Right lung (tissue), 10 donors: ENCODE measurements at places on chromosomes 2 and 18.
A peak's percentile ranks its signal among the peaks of the same experiment; 100 is the strongest.

GRCh38 chr2:240947607-240948006, 41.5 kb downstream of the CROCC2 start:
- DNase-seq = no peak

- DNase-seq = no peak
Observed at GRCh38 chr2:21461754-21462240, 338.0 kb downstream of the TDRD15 start.

GRCh38 chr2:102392942-102393341, 30.0 kb upstream of the IL18RAP start:
- DNase-seq = no peak

GRCh38 chr2:70043252-70043875, 43.9 kb upstream of the PCBP1 start:
- DNase-seq = no peak

GRCh38 chr2:173271825-173272224, 82.8 kb upstream of the CDCA7 start:
- no peak for DNase-seq

DNA sequence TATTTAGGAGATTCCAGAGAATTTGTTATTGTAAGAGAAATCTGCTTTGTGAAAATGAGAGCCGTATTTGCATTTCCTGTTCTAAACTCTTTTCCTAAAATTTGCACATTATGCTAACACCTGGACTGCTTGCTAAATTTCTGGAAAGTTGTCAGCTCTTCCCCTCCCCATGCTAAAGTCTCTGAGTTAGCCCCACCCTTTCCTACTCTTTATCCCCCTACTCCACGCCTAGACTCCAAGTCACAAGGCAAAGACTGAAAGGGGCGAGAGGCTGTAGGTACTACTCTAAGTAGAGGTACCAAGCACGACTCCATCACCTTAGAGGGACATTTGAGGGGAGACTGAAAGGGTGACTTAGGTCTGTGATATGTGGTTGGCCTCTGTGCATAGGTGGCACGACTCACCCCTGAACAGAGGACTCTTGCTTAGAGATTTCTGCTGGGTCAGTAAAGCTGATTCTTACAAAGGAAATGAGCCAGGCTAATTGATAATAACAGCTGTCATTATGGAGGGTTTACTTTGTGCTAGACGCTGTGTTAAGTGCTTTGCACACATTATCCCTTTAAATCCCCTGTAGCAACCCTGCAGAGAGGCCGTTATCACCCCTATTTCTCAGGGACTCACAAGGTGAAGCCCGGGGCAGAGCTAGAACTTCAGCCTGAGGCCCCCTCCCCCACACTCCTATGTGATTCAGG, 373.5 kb downstream of the EN1 start:
- no peak for DNase-seq

- DNase-seq = no peak
Observed at GRCh38 chr2:138823666-138824065, 43.5 kb upstream of the NXPH2 start.

DNA sequence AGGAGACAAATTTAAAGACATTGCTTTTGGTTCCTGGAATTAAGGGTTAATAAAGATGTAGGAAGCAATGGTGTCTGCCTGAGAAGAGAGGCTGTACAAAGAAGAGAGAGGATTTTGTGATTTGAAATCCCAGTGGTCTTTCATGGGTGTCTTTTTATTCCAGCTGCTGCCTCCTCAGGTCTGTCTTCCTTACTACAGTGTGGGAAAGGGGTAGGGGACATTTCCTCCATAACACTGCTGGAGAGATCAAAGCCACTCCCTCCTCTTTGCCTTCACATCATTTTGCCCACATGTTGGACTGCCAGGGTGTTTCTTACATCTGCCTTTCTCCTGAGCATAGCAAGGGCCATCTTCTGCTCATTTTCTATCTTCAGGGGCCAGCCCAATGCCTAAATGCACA, 348.5 kb downstream of the EN1 start:
- DNase-seq = no peak

GRCh38 chr2:119758881-119759450, 756 bp upstream of the PTPN4 start:
- no peak for DNase-seq

- no peak for DNase-seq
Observed at GRCh38 chr2:201194097-201194496, 11.2 kb downstream of the CASP10 start.

DNA sequence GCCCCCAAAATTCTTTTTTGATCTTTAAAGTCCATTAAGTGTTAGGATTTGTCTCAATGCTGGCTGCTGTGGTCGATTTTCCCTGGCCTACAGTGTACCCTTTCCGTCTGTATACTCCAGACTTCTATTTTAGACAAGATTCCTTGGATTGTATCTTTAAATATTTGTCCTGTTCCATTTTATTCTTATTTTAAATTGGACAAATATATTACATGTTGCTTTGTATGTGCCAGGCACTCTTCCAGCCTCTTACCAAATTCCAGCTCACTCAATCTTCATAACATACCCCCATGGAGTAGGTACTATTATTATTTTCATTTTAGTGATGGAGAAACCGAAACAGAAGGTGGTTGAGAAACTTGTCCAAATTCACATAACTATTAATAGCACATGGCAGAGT, 58.1 kb downstream of the VWA3B start:
- DNase-seq = no peak

DNA sequence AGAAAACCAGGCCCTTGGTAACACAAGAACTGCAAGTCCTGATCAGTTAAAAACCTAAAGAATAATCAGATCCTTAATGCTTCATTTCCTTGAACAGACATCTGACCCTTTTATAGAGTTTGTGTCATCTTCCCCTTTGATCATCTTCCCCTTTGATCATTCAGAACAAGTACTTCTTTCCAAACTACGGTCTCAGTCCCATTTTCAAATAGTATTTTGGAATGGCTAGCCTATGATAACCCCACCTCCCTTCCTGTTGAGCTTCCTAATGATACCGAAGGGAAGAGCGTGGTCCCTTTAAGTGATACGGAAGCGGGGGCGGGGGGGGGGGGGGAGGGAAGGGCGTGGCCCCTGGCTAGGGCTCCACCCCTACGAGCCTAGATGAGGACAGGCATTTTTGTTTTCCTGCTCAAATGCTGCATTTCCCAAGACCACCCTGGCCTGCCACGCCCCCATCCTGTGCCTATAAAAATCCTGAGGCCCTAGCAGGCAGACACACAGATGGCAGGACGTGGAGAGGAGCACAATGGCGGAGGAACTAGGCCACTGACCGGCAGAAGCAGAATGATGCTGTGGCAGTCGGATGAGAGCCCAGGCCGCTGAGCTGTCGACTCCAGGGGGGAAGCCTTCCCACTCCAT, 24.1 kb upstream of the CHRNA1 start:
- no peak for DNase-seq

GRCh38 chr18:228586-228985, 39.3 kb downstream of the THOC1 start:
- no peak for DNase-seq

DNA sequence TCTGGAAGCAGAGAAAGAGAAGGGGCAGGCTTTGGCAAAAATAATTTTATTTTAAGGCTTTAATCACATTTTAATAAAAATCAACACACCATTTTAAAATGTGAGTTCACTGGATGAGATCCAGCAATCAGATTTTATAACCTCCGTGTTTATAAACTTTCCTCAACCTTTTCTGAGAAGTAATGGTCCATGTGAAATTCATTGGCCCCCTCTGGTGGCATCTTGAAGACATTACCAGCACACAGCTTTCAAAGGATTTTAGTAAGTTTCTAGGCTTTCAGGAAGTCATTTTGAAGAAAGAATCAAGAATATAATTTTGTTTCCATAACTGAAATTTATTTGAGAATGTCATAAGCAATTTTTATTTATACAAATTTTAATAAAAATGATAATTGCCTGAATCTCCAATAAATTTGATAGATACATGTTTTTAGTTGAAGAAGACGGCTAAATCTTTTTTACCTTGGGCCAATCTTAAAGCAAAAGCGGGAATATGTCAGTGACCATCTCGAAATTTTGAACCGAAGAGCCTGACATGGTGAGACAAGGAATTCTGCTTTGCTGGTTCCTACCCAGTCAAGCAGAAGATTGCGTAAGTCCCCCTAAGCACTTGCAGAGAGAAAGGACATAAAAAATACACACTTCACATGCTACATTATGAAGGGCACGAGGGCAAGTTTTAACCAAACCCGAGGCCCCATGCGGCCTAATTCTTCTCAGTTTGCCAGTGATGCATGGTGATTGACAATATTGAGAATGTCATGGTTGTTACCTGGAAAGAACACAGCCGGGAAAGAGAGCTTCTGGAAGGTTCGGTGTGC, 128.4 kb upstream of the CBLN2 start:
- peak; percentile 6 for DNase-seq

DNA sequence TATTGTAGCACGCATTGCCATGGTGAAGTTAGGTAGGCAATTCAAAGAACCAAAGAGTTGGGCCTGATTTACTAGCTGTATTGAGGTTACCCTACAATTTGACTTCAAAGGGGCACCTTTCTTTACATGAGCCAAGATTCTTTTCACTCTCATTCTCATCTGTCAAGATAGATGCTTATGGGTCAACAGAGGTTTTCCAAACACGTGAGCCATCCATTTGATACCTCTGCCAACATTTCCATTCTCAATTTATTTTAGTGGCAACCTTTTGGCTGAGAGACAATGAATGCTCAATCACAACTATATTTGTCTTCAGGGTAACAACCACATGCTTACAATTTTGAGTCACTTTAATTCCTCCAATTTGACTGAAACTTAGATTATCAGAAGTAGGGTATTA, 370.6 kb upstream of the CDH20 start:
- no peak for DNase-seq

GRCh38 chr18:22447792-22448191, 30.1 kb upstream of the CTAGE1 start:
- DNase-seq = no peak

DNA sequence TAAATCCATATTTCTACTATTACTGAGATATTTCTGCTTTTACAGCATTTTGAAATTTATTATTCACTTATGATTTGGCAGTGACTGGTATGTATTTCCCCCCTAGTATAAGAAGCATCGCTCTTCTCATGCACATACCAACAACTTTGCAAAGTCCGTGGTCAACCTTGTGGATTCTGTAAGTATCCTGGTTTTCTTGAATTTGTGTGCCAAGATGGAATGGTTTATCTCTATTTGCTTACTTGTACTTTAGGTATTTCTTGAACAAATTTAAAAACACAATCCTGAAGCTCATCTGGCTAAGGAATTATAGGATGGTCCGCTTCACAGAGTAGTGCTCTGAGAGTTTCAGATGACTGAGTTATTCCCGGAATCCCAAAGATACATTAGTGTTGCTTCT, 85.0 kb upstream of the FAM237A start:
- no peak for DNase-seq

DNA sequence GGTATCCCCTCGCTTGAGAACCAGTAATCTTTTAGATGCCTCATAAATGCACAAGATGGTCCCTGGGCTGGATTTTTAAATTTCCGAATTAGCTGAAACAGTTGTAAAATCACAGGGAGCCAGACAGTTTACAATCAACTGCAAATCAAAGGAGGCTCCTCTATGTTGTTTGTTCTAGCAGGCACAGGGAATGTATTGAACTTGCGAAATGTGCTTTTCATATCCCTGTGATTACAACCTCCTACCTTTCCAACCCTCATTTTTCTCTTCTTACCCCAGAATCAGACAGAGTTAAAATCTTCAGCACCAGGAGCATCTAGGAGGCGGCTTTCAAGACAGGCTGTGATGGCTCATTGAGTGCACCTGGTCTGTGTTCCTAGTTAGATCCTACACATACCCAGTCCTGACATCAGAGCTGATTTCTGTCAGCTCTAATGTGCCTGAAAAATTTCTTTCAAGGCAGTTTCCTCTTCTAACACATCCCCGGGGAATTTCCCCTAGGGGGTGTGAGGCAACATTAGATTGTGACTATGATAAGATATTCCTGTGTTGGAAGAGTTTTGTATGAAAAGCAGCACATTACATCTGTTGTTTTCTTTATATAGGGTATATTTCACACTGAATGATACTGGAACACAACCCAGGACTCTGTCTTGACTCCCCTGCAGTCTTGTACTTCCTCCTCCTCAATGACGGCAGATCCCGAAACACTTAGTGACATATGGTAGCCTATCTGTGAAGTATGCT, 17.9 kb upstream of the CAVIN2 start:
- DNase-seq = no peak

GRCh38 chr2:191710411-191710900, 32.5 kb downstream of the NABP1 start:
- DNase-seq = no peak

DNA sequence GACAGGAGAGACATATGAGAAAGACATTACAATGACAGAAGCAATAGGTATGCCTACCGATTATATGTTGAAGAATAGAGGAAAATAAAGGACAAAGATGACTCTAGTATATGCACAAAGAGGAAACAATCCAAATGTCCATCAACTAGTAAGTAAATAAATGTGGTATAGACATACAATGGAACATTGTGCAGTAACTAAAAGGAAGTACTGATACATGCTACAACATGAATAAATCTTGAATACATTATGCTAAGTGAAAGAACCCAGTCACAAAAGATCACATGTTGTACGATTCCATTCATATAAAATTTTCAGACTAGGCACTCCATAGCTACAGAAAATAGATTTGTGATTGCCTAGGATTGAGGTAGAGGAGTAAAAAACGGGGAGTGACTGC, 28.5 kb upstream of the PGAP1 start:
- no peak for DNase-seq

GRCh38 chr18:9612215-9612830, 2.0 kb downstream of the PPP4R1 start:
- DNase-seq = peak; percentile 35

DNA sequence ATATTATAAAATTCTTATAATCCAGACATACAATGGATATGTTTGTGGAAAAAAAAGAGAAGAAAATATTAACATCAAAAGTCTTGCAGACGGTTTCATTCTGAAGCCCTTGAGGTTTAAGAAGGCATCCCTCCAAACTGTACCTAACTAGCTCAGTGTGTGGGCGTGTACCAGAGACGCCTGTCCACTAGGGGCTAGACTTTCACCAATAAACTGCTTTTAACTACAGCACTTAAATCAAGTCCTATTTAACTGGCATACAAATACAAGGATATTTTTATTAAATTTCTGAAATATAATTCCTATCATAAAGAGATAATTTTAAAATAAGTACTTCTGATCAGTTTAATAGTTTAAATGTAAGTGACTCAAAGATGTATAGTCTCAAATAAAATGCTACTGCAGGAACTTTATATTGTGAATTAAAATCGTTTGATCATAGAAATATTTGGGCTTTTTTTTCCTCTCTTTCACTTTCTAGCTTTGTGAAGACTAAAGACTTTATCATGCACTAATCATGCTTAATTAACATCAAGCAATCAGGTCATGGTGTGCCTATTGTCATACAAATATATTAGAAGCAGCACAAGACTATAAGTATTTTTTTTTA, 437.7 kb downstream of the SATB2 start:
- DNase-seq = peak; percentile 9

GRCh38 chr2:234166531-234166930, 116.0 kb downstream of the SPP2 start:
- no peak for DNase-seq

DNA sequence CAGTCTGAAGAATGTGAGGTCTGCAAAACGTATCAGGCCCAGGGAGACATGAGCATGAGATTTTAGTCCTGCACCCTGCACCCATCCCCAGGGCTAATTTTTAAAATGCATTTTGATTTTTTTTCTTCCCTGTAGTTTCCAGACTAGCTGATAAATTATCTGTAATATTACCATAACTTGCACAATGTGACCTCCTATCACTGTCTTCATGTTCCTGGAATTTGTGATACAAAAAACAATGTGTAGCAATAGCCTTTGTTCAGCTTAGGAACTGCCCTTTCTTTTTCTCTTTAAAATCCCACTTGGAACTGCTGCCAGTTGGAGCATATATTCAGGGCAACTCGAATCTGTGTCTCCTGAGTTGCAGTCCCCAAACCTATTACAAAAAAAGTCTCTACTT, 222.8 kb upstream of the HS6ST1 start:
- no peak for DNase-seq

GRCh38 chr2:37774976-37775907, 103.8 kb upstream of the CDC42EP3 start:
- no peak for DNase-seq
